ENCODE measurements at places on chromosomes 7 and 10.

GRCh38 chr10:3471472-3471871 is 298.9 kb upstream of the PITRM1 start:
- no peak for DNase-seq

- DNase-seq, result no peak
Observed at GRCh38 chr10:34113504-34114225, 701.4 kb downstream of the PARD3 start.

- DNase-seq, result no peak
Observed at GRCh38 chr7:111942450-111943081, 263.6 kb downstream of the DOCK4 start.

DNA sequence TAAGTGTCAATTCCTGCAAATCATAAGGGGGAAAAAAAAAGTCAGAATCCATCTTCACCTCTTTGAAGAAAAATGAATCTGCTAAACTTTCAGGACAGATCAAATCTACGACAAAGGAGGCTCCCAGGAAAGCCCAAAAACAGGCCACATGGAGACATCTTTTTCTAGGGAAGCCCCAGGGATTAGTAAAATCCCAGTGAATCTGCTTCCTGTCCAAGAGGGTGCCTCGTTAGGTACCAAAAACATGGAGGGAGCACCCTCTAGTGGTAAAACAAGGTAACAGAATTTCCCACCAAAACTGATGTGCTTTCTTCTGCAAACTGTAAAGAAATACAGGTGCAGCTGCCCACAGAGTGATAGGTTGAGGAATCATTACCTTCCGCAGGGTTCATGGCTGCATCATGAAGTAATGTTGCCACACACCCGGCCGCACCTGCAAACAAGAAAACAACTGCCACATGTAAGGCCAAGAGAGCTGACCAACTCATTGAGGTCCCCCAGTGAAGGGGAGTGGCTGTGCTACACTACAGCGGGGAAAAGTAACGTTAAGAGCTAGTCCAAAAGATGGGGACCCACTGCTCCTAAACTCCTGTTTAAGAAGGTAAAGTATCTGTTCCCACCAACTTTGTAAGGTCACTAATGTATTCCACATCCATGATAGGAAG is 7.9 kb downstream of the SLC25A28 start:
- no peak for DNase-seq

DNA sequence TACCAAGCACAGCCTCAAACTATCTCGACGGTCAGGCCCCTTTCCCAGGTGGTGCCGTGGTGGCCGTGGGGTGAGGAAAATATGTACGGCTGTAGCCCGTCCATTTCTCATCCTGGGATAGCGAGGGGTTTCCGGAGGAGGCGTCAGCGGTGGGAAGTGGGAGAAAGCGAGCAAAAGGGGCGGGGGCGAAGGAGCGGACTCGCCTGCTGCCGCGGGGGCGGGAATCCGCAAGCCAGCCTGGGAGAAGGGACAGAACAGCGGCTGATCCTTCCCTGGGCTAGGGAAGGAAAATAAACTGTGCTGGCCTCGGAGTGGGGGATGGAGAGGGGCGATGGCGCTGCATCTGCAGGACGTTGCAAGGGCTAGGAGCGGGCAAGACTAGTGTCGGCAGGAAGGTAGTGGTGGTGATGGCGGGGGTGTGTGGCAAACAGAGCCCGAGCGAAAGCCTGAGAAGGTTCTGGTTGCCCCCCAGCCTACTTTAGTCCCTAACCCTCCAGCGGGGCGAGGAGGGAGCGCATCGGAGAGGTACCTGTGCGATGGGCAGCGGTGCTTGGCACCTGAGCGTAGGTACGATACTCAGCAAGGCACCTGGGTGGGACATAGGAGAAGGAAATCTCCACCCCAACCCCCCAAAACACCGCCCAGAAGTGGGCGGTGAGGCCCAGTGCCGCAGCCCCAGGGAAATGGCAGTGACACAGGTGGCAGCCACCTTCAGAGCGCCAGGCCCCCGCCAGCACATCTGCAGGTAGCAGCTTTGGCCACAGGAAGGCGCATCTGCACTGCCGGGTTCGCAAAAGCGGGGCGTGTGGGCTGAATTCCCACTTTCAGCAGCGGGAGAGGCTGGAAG is 49.9 kb upstream of the STEAP1B start:
- DNase-seq, result no peak

DNA sequence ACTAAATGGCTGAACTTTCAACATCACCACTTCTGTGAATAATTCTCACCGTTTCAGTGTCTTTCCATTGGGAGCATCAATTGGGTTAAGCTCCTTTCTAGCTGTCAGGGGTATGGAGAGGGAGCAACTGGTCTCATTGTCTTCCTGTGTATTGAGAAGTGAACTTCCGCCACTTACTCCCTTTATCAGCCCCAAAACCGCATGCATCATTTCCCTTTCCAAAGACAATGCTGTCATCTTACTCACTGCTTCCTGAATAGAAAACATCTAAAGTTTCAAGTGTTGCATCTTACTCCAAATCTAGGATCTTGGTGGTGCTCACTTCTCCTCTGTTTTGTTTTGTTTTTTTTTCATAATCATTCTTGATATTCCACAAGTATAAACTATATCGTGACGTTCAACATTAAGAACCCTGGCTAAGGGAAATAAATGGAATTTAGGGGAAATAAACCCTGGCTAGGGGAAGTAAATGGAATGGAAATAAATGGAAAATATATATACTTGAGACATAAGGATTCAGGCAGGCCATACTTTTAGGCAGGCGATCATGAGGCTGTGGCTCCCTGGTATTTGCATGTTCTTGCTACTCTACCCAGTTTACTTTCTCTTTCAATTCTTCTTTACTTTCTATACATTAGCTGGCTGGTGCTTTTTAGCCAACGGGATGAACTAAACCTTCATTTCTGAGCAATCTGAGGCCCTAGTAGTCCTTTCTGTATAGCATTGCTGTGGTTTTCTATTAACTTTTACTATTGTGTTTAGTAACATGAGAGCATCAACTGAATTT is 371.9 kb downstream of the BMPER start:
- DNase-seq, result no peak

DNA sequence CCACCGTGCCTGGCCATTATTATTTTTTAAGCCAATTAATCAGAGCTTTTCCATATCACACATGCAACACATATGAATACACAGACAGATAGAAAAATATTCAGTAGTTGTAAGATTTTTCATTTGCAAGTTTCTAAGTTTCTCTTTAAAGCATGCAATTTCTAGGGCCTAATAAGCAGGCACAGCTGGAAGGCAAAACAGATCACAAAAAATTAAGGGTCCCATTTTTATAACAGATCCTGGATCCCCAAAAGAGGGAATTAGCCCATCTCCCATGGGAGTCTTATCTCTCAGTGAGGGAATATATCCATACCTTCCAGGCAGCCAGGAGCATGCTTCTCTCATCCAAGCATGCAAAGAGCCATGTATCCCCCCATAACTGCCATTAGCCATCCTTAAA is 31.2 kb upstream of the ZNF365 start:
- no peak for DNase-seq

DNA sequence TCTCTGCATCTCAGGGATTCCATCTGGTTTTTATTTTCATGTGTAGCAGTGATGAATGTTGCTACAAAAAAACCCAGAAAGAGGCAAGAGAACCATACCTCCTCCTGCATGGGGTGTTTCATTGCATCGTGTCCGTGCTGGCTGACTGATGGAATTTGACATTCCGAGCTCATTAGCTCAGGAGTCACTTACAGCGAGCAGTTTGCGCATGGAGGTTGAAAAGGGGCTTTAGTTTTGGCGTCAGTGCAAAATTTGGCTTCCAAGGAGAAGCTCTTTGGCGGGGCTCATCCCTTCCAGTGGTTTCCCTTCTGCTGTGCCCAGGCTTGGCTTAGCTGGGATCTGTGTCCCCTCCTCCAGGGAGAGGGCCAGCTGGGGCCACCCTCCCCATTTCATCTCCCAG is 25.8 kb downstream of the EMX2 start:
- no peak for DNase-seq

DNA sequence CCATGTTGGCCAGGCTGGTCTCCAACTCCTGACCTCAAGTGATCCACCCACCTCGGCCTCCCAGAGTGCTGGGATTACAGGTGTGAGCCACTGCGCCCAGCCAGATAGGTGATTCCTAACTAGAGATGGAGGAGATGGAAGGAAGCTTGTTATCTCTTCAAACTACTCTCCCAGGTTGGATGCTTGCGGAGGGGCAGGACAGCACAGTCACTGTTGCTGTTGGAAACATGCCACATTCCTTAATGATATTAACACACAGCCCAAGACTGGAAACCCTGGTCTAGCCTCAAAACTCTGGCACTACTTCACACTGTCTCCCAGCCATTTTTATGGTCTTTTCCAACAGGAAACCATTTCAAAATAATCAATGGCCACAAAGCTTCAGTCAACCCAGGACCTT is 468.8 kb upstream of the NRP1 start:
- no peak for DNase-seq
